Activated T-helper 1 cell treated with anti-CD3 and anti-CD28 coated beads, Interleukin-12 subunit alpha, Interleukin-12 subunit beta, Interleukin-2, Interleukin-4 antibody, amounts not matched to agents 30 ng/mL and 10 ng/mL and 1 ng/mL, durations not matched to agents 14 hours and 24 hours and 36 hours (primary cell): ENCODE measurements at places on chromosomes 16 and 17. TPM values are rescaled to one million over a fixed set of nuclear protein-coding genes. Genes with fewer than 3 reads are reported as not detected.

Gene ZG16B
- 11.7 and 12.9 TPM in 2 replicates for total RNA-seq

Gene CEMP1
- 0.23 and 0.49 TPM in 2 replicates for total RNA-seq

Gene C16orf92
- total RNA-seq = not detected in 2 replicates

Gene FOXJ1
- 0.10 TPM in 1 of 2 replicates, not detected in the other for total RNA-seq

Gene KRT40
- total RNA-seq = not detected in 2 replicates

Gene SLFN12
- total RNA-seq = 6.6 and 8.4 TPM in 2 replicates

Gene WNT9B
- total RNA-seq = not detected in 2 replicates

Gene AATK
- 0.61 and 0.62 TPM in 2 replicates for total RNA-seq

Gene TK1
- total RNA-seq = 65.8 and 66.8 TPM in 2 replicates

DNA sequence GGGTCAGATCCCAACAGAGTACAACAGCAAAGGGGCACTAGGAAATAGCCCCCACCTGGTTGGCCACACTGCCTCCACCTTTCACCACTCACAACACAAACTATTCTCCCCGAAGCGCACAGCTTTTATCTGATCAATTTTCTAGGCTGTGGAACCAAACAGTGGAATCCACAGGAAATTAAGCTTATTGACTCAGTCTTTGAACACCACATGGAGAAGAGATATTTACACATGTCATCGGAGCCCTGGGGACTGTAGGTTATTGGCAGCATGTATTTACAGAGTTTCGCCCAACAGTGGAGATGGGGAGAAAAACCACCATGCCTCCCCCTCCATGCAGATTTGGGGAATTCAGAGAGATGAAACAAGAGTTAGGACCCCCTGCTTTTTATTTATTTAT, 154.8 kb downstream of the XYLT1 start:
- no peak overlapping the region for H3K4me3 ChIP-seq
- H3K36me3 ChIP-seq = peaks cover 6% of the 10 kb centered on the region
- no peak overlapping the region for H3K27ac ChIP-seq

DNA sequence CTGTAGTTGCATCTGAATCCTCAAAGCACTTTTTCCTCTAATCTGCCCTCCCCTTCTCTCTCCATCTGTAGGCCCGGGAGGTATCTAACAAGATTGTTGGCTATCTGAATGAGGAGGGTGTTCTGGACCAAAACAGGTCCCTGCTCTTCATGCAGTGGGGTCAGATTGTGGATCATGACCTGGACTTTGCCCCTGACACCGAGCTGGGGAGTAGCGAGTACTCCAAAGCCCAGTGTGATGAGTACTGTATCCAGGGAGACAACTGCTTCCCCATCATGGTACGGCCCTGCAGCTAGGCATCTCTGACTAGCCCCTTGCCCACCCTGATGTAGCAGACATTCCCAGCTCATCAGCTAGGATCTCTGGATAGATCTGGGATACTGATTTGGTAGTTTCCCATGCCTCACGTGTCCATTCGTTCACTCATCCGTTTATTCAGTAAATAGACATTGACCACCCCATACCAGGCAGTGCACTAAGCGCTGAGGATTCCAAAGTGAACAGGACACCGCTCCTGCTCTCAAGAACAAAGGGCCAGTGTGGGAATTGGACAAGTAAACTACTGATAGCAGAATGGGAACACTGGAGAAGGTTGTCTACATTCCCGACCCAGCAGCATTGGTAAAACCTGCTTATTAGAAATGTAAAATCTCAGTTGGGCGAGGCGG, 12.1 kb downstream of the LPO start:
- peaks cover 16% of the 10 kb centered on the region for H3K4me1 ChIP-seq
- no peak for DNase-seq
- H3K4me3 ChIP-seq = peak overlapping the region; percentile 22
- no peaks in the 10 kb centered on the region for H3K36me3 ChIP-seq

DNA sequence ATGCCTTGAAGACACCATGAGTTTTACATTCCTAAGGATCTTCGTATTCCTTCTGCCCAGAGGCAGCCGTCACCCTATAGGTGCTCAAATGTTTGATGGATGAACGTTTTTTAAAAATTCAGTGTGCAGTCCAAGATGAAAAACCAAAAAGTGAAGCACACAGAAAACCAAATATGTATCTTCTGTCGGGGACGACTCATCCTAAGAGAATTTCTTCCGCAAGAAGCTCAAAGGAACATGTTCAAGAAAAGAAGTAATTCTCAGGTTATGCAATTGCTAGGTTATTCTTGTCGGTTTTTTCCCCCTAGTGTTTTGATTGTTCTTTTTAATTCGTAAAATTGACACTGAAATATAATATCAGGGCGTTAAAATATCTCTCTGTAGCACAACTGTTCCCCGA, 1.4 kb downstream of the CENPV start:
- H3K36me3 ChIP-seq = peaks cover 10% of the 10 kb centered on the region
- H3K4me3 ChIP-seq = peak overlapping the region; percentile 95
- H3K27me3 ChIP-seq = peaks cover 17% of the 10 kb centered on the region

DNA sequence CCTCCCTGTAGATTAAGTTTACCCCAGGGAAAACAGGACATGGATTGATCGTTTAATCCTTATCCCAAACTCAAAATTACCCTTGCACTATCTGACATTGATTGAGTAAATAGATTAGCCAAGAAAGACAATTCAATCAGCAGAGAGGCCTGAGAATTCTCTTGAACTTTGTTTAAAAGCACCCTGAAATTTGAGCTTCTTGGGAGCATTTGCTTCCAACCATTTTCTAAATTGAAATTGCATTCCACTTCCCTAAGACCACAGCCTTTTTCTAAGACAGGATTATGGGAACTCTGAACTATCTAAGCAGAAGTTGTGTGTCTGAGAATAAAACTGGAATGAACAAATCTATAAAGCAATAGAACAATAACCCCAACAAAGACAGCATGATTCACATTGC, 76.6 kb upstream of the TNRC6A start:
- H3K27ac ChIP-seq = no peak overlapping the region
- no peaks in the 10 kb centered on the region for H3K36me3 ChIP-seq
- H3K4me3 ChIP-seq = no peak overlapping the region
- no peak for DNase-seq
- no peaks in the 10 kb centered on the region for H3K27me3 ChIP-seq

- DNase-seq = no peak
- no peaks in the 10 kb centered on the region for H3K27me3 ChIP-seq
- H3K27ac ChIP-seq = no peak overlapping the region
These were observed 58.9 kb downstream of the WWP2 start for GRCh38 chr16:69820926-69821541.

GRCh38 chr17:20114466-20114865, 105.3 kb downstream of the SPECC1 start:
- peaks cover 30% of the 10 kb centered on the region for H3K27me3 ChIP-seq
- no peak overlapping the region for H3K27ac ChIP-seq
- H3K4me1 ChIP-seq = no peaks in the 10 kb centered on the region

DNA sequence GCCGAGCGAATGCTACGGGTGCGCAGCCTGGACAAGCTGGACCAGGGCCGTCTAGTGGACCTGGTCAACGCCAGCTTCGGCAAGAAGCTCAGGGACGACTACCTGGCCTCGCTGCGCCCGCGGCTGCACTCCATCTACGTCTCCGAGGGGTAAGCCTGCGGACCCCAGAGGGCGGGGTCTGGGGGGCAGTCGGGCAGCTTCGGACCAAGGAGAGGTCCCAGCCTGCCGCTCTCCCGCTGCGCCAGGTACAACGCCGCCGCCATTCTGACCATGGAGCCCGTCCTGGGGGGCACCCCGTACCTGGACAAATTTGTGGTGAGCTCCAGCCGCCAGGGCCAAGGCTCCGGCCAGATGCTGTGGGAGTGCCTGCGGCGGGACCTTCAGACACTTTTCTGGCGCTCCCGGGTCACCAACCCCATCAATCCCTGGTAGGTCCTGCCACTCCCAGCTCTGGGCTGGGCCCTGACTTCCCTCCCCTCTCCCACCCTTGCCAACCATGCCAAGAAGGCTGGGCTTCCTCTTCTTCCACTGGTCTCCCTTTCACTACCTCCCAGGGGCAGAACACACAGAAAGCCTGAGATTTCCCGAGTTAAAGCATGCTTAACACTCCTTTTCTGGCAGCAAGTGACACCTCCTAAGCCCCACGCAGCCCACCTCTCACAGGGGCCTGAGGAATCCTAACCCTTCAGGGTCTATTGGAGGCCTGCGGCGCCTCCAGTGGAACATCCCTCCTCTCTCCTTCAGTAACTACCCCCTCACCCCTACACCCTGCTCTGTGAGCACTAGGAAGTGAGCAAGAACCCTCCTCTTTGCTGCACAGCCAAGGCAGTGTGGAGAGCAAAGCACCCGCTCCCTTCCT, 3.2 kb downstream of the NAGS start:
- peaks cover 23% of the 10 kb centered on the region for H3K4me1 ChIP-seq
- peaks cover 9% of the 10 kb centered on the region for H3K36me3 ChIP-seq
- peak overlapping the region; percentile 81 for H3K4me3 ChIP-seq
- DNase-seq = no peak
- peaks cover 20% of the 10 kb centered on the region for H3K27me3 ChIP-seq

GRCh38 chr16:68479271-68479670, 31.0 kb upstream of the SMPD3 start:
- H3K36me3 ChIP-seq = no peaks in the 10 kb centered on the region
- H3K27me3 ChIP-seq = no peaks in the 10 kb centered on the region
- no peak overlapping the region for H3K4me3 ChIP-seq
- H3K4me1 ChIP-seq = no peaks in the 10 kb centered on the region

GRCh38 chr16:82682767-82683166, 56.0 kb downstream of the CDH13 start:
- H3K4me1 ChIP-seq = no peaks in the 10 kb centered on the region
- no peak overlapping the region for H3K27ac ChIP-seq
- H3K27me3 ChIP-seq = peaks cover 6% of the 10 kb centered on the region
- no peak for DNase-seq

- H3K27me3 ChIP-seq = peaks cover 18% of the 10 kb centered on the region
- DNase-seq = no peak
- no peak overlapping the region for H3K27ac ChIP-seq
- no peaks in the 10 kb centered on the region for H3K36me3 ChIP-seq
- H3K4me3 ChIP-seq = no peak overlapping the region
These were observed 8.1 kb upstream of the ABCA5 start for GRCh38 chr17:69335058-69335457.

DNA sequence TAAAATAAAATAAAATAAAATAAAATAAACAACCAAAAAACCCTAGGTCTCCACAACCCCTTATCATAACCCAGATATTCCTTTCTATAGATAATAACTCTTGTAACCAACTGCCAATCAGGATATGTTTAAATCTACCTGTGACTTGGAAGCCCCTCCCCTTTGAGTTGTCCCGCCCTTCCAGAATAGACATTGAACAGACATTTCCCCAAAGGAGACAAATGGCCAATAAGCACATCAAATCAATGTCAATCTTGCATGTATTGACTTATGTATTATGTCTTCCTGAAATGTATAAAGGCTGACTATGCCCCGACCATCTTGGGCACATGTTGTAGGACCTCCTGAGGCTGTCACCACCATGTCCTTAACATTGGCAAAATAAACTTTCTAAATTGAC, 1.5 kb upstream of the MAPK7 start:
- peaks cover 11% of the 10 kb centered on the region for H3K36me3 ChIP-seq
- peak overlapping the region; percentile 98 for H3K4me3 ChIP-seq
- no peaks in the 10 kb centered on the region for H3K27me3 ChIP-seq
- peaks cover 44% of the 10 kb centered on the region for H3K4me1 ChIP-seq
- peak overlapping the region; percentile 99 for H3K27ac ChIP-seq

- no peak overlapping the region for H3K4me3 ChIP-seq
- no peaks in the 10 kb centered on the region for H3K36me3 ChIP-seq
- H3K27ac ChIP-seq = no peak overlapping the region
- H3K4me1 ChIP-seq = no peaks in the 10 kb centered on the region
- peaks cover 2% of the 10 kb centered on the region for H3K27me3 ChIP-seq
These were observed 14.4 kb upstream of the GPRC5B start for GRCh38 chr16:19898924-19899604.

- no peaks in the 10 kb centered on the region for H3K27me3 ChIP-seq
- H3K27ac ChIP-seq = peak overlapping the region; percentile 86
- peaks cover 61% of the 10 kb centered on the region for H3K36me3 ChIP-seq
- no peak for DNase-seq
These were observed 33.9 kb downstream of the ERN1 start for GRCh38 chr17:64096037-64096436.

- no peaks in the 10 kb centered on the region for H3K4me1 ChIP-seq
- H3K27me3 ChIP-seq = no peaks in the 10 kb centered on the region
- DNase-seq = no peak
- H3K4me3 ChIP-seq = no peak overlapping the region
- no peaks in the 10 kb centered on the region for H3K36me3 ChIP-seq
- no peak overlapping the region for H3K27ac ChIP-seq
These were observed 400.9 kb upstream of the CDH5 start for GRCh38 chr16:65965628-65966027.

DNA sequence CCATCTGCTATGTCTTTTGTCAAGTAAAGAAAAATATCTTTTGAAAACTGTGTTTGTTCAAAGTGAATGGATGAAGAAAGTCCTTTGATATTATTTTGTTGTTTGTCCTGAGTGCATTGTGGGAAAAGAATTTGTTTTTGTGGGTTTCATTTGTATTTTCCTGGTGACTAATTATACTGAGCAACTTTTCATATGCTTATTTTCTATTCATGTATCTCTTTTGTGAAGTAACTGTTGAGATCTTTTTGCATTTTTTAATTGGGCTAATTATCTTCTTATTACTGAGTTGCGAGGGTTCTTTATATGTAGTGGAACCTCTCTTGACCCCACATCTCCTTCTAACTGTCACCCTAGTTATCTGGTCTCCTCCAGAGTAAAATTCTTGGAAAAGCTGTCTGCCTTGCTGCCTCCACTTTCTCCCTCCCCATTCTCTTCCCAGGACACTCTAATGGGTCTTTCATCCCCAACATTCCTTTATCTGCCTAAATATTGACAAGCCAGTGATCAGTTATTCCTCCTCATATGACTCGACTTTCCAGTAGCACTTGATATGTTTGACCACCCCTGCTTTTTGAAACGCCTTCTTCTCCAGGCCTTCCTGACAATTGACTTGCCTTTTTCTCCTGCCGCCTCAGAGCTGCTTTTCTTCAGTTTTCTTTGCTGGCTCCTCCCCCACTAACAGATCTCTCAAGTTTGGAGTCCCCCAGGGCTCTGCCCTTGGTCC, 117.6 kb upstream of the HAS3 start:
- peaks cover 2% of the 10 kb centered on the region for H3K27me3 ChIP-seq
- DNase-seq = no peak
- H3K4me3 ChIP-seq = no peak overlapping the region

GRCh38 chr17:81020767-81021497, 14.0 kb upstream of the BAIAP2 start:
- H3K27me3 ChIP-seq = peaks cover 2% of the 10 kb centered on the region
- H3K36me3 ChIP-seq = no peaks in the 10 kb centered on the region
- H3K4me1 ChIP-seq = peaks cover 36% of the 10 kb centered on the region

DNA sequence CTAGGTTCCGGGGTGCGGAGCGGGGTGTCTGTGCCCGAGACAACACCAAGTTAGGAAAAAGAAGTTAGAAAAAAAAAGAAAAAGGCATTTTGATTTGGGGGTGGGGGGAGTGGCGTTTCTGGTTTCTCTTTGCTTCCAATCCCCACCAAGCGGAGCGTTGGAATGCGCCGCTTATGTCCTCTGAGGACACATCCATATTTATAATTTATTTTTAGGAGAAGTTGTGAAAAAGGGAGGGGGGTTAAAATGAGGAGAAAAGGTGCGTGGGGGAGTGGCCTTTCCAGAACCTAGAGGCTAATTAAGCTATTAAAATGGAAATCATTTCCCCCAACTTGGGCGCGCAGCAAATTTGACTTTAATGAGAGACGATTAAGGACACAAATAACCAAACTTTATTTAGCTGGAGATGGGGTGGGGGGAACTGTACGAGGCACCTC, 232.1 kb downstream of the MRTFB start:
- H3K4me3 ChIP-seq = peak overlapping the region; percentile 63
- H3K4me1 ChIP-seq = peaks cover 10% of the 10 kb centered on the region
- H3K36me3 ChIP-seq = no peaks in the 10 kb centered on the region
- no peak for DNase-seq
- H3K27ac ChIP-seq = no peak overlapping the region
